ENCODE measurements at places on chromosomes 11 and 22.
A peak's percentile ranks its signal among the peaks of the same experiment; 100 is the strongest.

GRCh38 chr22:38262051-38262795, 10.6 kb downstream of the TMEM184B start:
- DNase-seq: peak; percentile 78

GRCh38 chr11:11416502-11416901, 63.5 kb upstream of the CSNK2A3 start:
- no peak for DNase-seq

DNA sequence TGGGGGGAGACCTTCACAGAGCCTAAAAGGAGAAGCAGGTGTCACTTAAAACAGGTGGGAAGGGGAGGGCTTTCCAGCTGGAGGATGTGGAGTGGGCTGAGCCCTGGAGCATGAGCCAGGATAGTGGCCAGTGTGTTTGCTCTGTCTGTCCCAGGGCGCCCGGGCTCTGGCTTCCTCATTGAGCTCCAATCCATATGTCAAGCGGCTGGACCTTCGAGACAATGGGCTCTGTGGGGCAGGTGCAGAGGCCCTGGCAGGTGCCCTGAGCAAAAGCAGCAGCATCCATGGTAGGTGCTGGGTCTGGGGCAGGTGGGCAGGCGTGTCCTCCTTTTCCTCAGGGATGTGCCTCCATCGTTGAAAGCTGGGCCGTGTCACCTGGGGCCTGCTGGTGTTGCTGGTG, 2.0 kb downstream of the LRRC74B start:
- DNase-seq: no peak

DNA sequence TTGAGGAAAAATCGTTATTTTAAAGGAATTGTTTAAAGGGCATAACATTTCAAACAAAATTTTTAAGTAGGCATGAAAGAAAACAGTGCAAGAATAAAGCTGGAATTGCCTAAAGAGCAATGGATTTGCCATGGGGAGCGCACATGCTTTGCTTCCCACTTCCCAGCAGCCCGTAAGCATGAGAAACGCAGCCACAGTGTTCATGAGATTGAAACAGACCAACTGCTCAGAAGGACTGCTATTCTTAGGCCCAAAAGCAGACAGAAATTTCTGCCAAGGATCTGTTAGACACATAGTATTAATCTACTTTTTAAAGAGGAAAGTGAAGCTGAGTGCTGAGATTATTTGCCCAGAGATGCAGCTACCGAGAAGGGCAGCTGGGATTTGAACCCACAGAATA, 34.2 kb upstream of the TSKU start:
- no peak for DNase-seq

DNA sequence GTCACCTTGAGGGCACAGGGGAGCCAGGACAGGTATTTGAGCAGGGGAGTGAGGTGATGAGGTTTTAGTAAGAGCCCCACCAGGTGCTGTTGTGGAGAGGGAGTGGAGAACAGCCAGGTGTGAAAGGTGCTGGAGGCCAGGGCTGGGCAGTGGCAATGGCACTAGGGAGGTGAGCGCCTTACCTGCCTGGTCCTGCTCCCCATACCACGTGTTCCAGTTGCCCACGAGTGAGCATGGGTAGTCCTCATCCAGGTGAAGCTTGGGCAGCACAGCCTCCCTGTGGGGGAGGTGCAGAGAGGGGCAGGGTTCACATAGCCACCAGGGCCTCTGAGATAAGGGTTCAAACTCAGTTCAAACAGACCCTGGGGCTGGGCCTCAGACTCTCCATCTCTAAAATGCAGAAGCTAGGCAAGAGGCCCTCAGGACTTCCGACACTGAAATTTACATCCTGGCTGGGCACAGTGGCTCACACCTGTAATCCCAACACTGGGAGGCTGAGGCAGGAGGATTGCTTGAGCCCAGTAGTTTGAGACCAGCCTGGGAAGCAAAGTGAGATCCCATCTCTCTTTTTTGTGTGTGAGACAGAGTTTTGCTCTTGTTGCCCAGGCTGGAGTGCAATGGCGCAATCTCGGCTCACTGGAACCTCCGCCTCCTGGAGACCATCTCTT, 11.8 kb downstream of the NIPSNAP1 start:
- no peak for DNase-seq

DNA sequence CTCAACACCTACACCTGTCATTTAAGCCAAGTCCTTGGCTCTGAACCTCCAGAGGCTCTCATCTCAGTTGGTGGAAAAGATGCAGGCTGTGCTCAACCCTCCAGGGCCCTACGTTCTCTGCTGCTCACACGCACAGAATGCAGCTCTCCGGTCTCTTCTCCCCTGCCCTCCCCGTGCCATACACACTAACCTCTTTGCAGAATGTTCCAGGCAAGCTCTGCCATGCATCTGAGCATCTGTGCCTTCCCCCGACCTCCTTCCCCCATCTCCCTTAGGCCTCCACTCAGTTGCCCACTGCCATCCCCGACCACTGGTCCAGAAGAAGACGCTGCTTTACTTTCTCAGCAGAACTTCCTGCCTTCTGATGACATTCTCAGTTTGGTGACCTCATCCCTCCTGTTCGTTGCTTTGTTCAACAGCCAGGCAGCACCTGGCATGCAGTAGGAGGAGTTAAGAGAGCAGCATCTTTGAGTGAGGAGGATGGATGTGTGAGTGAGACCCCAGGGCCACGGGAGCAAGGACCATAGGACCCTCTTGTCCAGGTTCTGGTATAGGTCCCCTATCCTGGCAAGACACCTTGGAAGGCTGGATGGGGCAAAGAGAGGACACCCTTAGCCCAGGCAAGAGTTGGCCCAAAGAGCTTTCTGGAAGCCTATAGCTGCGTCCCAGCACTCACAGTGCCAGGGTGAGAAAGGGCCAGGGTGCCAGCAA, 598.0 kb downstream of the BRD1 start:
- no peak for DNase-seq

DNA sequence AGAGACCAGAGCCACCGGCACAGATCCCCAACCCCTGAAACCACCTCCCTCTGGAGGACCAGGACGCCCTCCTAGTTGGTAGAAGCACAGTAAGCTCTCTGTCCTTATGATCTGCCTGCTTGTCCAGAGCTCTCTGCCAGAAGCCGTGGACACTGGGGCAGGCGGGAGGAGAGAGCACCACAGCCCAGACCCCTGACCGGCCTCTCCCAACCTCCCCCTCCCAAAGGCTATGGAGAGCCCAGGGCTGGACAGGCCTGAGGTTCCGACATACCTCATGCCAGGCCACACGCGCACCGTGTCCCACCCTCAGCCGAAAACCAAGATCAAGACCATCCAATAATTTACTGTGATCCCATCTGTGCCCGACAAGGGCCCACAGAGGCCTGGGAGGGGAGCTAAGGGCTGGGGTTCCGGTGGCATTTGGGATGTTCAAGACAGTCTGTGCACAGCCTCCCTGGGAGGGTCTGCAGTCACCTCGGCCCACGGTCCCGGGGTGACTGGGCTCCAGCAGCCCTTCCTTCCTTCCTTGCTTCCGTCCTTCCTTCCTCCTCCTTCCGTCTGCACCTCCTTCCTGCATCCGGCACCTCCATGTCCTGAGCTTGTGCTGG, 3.4 kb downstream of the HRAS start:
- DNase-seq: no peak

GRCh38 chr22:30262917-30263741, 3.5 kb downstream of the OSM start:
- DNase-seq: peak; percentile 71

DNA sequence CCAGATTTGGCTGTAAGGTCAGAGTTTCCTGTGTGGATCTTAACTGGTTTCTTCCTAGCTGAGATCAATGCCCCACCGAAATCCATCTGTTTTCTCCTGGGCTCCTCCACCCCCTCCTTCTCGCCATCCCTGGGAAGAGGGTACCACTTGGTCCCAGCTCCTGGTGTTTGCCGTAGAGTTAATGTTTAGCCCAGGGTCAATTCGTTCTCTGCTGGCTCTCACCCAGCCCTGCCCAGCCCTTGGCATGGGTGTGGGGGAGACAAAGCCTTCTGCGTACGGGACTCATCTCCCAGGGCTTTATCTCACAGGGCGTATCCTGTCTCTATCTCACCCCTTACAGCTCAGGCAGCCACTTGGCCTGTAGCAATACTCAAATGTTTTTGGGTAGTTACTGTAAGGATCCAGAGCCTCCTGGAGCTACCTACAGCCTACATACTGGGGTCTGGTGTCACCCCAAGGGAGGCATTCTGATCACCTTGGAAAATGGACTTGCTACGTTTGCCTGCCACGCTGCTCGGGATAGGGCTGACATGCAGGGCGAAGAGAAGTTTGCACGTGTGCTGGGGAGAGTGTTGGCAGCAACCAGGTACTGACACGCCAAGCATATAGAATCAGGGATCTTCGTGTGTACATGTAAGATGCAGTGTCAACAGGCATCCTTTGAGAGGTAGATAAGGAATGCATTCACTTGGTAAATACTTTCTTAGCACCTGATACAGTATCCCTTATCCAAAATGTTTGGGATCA, 66.1 kb downstream of the SCN3B start:
- DNase-seq: peak; percentile 58

DNA sequence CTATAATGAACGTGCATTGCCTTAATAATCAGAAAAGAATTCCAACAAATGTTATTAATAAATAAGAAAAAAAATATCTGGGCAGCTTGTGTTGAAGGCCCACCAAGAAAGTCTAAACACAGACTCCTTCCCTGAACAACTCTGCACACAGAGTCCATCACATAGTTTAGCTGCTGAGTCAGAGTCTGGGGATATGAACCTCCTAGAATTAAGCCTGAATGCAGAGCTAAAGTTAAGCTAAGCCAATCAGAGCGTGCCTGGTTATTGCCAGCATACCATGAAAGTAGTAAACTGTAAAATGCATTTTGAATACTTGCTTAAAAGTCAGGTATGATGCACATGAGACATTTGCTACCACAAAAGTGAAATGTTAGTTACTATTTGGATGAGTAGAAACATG, 25.6 kb upstream of the TENM4 start:
- no peak for DNase-seq

DNA sequence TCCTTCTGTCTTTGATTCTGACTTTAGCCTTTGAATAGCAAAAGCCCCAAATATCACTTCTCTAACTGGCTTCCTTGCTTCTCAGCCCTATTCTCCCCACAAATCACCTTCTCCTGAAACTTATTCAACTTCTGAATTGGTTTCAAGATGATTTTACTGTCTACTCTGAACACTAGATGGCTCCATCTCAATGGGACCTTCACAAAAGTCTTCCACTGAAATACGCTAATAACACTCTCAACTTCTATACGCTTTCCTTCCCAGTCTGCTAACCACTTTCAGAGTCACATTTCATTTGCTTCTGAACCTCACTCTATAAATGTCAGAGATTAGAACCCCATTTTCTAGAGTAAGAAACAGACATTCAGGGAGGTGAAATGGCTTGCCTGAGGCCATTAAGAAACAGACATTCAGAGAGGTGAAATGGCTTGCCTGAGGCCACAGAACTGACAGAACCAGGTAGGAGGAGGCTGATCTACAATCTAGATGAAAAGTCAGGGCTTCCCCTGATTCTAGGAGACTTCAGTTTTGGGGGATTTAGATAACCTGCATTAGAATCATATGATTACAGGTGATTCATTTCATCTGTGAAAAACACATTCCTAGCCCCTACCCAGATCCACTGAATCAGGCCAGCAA, 20.6 kb downstream of the MORC2 start:
- DNase-seq: no peak

DNA sequence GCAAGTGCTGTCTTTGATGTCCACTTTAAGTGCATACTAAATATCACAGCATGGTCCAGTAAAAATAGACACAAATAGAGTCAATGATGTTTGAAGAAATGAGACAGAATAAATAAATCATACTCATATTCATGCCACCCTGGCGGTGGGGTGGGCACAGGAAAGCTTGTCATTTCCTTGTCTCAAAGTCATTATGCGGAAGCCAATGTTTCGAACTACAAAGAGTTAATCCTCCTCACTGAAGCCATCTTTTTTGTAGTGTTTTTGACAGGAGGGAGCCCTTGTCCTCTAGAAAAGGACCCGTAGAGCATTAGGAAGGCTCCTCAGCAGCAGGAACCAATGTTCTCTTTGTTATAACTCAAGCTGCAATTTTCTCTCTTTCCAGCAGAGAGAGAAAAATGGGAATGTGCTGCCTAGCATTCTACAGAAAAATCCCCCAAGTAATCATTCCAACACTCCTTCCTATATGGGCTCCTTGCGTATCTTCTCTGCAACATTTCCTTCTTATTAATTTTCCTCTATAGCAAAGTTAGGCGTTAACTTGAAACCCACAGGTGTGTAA, 30.6 kb downstream of the SC5D start:
- no peak for DNase-seq

- DNase-seq: no peak
Observed at GRCh38 chr11:45304111-45304991, 18.2 kb upstream of the SYT13 start.

DNA sequence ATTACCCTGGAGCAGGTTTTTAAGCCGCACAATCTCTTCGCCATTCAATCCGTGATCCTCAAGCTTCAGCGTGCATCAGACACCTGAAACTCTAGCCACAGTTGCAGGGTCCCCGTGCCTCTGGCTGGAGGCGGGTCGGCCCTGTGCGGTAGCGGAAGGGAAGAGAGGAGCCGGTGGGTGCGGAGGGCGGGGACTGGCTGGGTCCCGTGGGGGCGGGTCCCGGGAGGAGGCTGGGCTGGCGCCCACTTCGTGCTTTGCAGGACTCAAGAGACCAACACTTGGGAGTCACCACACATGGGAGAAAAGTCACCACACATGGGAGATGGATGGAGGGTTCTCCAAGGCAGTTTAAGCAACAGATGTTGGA, 772 bp downstream of the C22orf15 start:
- DNase-seq: no peak

DNA sequence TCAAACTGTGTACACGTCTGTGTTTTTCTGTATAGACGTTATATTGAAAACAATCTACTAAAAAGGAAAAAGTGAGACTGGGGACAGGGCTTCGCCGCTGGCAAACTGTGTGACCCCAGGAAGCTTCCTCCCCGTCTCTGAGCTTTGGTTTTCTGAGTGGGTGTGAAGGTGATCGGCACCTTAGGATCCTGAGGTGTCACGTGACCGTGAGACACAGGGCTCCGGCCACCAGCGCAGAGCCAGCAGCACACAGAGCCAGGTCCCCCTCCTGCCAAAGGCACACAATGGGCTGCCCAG, 32.0 kb downstream of the KIAA0930 start:
- no peak for DNase-seq

GRCh38 chr11:96104496-96104895, 180.6 kb upstream of the MTMR2 start:
- no peak for DNase-seq

DNA sequence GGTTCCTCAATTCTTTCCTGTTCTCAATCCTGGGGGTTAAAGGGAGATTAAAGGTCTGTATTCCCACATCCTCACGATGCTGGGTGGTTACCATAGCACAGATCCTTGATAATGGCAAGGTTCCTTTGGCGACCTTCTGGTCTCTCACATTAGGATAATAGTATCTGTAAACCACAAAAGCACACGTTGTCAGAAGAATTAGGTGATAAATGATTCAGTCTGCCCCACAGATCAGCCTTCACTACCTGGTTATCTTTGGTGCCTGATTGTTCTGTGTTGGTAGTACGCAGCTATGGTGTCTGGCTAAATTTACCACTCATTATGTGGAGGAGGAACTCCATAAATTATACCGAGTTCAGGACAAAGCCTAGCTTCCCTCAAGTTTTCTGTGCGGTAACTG, 78.4 kb downstream of the C2CD3 start:
- no peak for DNase-seq
